ENCODE measurements at places on chromosomes 6 and 20.

- DNase-seq: peak; percentile 73
Measured at GRCh38 chr6:80338201-80338836, 231.8 kb downstream of the BCKDHB start.

DNA sequence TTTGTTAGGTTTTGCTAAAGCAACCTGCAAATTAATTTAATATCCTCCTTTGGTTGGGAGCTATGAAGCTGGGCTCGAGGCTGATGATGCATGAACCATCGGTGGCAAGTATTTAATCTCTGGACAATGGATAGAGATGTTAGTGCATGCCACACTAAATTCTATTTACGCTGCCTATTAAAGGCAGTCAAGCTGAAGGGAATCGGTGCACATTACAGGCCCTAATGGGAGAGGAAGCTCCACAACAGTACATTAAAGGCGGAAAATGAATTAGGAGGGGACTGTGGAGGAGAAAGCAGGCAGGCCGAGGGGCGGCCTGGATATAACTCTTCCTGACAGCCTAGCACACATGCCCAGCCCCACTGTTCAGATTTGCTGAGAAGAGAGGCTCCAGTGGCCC is 132.4 kb upstream of the MAFB start:
- DNase-seq: no peak

DNA sequence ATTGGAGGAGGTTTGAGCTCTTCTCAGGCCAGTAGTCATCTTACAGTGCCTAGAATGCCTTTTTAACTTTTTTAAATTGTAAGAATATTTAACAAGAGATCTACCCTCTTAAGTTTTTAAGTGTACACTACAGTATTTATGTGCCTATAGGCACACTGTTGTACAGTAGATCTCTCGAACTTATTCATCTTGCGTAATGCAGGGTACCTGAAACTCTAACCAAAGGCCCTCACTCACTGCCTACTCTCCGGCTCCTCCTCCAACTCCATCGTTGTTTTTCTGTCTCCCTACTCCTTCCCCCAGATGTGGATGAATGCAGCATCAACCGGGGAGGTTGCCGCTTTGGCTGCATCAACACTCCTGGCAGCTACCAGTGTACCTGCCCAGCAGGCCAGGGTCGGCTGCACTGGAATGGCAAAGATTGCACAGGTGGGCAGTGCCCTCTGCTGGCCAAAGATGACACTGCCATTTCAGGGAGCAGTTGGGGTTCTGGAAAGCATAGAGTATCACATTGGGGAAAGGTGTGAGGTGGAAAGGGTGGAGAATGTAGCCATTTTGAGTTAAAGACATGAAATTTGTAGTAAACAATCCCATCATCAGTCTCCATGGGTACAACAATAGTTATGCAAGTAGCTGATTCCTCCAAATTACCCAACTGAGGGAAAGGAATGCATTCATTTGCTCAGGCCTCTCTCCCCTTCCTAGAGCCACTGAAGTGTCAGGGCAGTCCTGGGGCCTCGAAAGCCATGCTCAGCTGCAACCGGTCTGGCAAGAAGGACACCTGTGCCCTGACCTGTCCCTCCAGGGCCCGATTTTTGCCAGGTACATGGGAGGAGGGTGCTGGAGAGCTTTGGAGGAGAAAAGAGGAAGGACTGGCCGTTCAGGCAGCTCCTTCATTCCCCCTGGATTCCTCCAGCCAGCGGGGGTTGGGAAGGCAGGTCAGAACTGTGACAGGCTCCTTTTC is 18.4 kb upstream of the ZNF76 start:
- DNase-seq: peak; percentile 86

DNA sequence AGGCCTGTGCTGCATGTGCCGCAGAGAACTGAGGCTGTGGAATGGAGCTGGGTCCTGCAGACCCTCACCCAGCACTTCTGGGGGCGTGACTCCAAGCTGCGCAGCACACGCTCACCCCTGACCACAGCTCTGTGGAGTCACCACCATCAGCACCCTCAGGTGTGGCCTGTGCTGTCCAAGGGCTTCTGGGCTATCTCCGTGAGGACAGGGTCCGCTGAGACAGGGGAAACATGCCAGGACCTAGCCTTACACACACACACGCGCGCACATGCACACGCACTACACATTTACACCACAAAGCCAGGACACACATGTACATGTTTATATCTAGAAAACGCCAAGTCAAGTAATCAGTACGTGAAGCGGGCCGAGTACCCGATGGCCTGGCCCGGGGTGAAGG is 26.8 kb upstream of the TCFL5 start:
- DNase-seq: no peak

GRCh38 chr6:1123386-1124375 is 188.2 kb upstream of the FOXQ1 start:
- DNase-seq: no peak

DNA sequence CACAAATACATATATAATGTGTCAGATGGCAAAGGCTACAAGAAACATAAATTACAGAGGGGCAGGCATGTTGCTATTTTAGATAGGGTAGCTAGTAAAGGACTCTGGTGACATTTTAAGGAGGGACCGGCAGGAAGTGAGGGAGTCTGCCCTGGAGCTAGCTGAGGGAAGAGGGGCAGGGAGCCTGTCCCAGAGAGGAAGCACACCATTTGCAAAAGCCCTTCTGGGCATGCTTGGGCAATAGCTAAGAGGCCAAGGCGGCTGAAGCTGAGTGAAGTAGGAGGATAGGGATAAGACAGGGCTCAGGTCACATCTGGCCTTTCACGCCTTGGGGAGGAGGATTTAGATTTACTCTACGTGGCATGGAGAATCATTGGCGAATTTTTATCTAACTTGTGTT is 96.2 kb downstream of the RTN4IP1 start:
- no peak for DNase-seq

GRCh38 chr6:14110001-14110818 is 7.4 kb upstream of the CD83 start:
- no peak for DNase-seq

GRCh38 chr20:50977066-50978021 is 18.7 kb downstream of the MOCS3 start:
- no peak for DNase-seq

GRCh38 chr20:18041462-18041861 is 16.3 kb downstream of the OVOL2 start:
- DNase-seq: no peak

GRCh38 chr6:92945799-92946198 is 473.6 kb downstream of the EPHA7 start:
- DNase-seq: no peak

DNA sequence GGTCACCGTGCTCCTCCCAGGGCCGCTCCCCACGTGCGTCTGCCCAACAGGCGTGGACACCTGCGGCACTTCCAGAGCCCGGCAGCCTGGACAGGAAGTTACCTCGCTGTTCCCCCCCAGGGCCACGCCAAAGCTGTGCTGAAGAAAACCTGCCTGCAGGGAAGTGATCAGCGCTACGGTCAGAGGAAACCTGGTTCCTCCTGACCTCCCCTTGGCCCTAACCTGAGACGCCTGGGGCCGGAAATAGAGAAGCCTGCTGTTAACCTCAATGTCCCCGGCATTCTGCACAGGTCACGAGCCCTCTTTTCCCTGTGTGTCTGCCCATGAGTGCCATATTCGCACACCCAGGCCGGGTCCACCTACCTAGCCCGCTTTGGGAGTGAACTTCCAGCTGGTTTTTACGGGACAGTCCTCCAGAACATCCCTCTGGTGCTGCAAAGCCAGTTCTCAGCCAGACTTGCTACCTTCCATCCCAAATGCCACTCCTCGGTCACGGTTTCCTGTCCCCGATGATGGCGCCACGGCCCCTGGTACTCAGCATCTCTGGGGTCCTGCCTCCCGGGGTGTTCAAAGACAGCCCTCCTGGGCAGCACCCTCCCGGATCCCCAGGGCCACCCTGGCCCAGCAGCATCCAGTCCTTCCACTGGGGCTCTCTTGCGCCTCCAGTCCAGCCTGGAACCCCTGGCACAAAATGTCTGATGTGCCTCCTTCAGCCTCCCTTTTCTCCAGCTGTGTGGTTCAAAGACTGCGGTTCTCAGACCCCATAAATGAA is 12.0 kb upstream of the IRF4 start:
- DNase-seq: peak; percentile 62

GRCh38 chr6:32046450-32047083 is 8.4 kb downstream of the CYP21A2 start:
- DNase-seq: no peak
